GM13977 (cell line): ENCODE measurements at places on chromosomes 2 and 18.

DNA sequence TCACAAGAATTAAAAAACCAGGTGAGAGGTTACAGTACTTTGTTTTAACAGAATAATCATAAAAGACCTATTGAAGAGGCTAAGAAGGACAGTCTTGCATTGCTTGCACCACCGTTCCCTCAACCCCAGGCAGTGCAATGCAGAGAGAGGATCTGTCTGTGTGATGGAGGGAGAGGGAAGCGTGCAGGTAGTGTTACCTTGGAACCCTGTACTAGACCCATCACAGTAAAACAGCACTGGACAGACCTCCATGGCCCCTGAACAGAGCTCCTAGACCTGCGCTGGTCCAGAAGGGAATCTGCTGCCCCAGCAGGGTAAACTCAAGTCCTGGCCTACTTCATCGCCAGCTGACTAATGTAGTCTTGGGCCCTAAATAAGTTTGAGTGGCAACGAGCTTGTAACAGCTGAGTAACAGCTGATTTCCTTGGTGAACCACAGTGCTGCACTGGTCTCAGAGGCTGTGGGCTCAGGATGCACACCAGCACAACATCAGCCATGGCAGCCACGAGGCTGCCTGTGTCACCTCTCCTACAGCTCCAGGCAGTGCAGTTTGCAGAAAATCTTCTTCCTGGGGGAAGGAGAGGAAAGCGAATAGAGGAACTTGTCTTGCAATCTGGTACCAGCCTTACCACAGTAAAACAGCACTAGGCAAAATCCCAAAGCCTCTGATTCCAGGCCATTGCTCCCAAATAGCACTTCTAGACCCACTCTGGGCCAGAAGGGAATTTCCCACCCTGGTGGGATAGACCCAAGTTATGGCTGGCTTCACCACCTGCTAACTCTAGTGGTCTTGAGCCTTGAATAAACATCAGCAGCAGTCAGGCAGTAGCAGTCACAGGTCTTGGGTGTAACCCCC is 417.2 kb downstream of the CDH7 start:
- DNase-seq = no peak

GRCh38 chr2:127419448-127420038 is 1.3 kb downstream of the PROC start:
- no peak for DNase-seq

DNA sequence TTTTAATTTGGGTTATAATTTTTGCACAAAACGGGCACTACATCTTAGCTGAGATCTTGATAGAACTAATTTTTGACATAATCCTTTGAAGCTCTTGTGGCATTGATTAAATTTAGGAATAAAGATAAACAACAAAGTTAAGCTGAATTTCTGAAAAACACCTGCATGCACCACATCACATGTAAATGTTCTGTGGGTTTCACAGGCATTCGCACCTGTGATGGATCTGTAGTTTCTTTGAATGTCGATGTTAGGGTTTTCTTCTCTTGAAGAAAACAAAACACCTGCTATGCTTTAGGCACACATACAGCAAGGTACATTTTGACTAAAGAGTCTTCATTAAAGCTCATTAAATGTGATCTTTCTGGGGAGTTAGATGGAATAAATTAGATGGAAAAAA is 60.3 kb downstream of the RPIA start:
- DNase-seq = no peak

DNA sequence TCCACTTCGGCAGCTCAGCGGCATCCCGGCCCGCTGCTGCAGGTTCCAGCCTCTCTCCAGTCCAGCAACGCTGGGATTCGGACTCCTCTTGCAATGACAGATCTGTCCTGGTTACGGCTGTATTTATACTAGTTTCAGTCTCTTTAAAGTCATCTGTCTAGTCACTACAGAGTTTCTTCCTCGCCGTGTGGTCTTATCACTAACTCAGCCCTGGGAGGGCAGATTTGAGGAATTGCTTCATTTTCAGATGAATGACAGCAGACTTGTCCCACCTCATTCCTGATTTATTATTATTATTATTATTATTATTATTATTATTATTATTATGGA is 2.2 kb downstream of the KLHL29 start:
- no peak for DNase-seq

DNA sequence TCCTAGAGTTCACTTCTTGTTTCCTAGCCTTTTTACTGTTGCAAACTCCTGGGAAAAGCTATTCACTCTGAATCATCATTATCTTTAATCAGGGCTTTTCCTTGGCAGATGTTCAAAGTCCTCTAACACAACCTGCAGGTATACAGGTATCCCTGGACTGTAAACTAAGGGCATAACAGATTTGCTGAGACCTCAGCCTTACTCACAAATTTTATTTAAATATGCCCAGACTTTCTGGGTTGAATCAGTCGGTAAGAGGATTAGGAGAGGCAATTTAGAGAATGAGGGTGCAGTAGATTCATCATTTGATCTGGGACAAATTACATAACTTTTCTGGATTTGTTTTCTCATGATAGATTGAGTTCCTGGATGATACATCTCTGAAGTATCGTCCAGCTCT is 217.8 kb upstream of the STON1 start:
- no peak for DNase-seq

- DNase-seq = no peak
Measured at GRCh38 chr18:12159446-12159845, 65.8 kb downstream of the ANKRD62 start.

DNA sequence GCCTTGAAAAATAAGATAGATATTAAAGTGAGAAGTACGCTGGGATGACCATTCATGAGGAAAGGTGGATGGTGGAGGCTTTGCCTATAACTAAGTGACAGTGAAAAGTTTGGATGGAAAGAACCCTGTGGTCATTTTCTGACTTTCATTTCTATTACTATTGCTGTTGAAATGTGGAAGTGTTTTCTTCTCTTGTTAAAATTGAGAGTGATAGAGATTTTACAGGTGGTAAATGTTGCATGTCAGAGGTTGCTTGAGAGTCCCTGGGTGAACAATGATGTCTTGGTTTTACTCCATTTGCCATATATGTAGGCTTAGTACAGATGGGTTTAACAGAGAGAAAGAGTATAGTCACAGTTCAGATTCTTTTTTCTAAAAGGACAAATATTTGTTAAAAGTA is 18.4 kb downstream of the NCOA1 start:
- DNase-seq = peak; percentile 52

- no peak for DNase-seq
Measured at GRCh38 chr18:3075491-3075890, 62.5 kb upstream of the LPIN2 start.

DNA sequence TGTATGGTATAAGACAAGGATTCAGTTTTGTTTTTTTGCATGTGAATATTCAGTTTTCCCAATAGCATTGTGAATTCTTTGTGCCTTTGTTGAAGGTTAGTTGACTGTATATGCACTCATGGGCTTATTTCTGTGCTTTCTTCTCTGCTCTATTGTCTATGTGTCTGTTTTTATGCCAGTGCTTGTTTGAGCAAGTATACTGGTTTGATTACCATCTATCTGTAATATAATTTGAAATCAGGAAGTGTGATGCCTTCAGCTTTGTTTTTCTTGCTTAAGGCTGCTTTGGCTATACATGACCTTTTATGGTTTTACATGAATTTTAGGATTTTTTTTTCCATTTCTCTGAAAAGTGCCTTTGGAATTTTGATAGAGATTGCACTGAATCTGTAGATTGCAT is 23.5 kb downstream of the COLEC11 start:
- no peak for DNase-seq

DNA sequence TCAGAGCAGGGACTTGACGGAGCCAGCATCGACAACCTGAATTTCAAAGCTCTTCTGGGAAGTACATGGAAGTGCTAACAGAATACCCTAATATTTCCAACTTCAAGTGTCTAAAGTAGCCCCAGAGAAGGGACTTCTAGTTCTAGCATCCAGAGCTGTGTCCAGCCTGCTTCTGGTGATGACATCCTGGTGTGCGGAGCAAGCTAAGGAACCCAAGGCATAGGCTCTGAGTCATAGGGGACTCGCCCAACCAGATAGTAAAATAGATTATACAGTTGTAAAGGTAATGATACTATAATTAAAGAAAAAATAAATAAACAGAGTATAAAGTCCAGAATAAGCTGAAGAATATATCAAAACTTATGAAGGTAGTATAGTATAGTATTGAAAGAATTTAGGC is 108.1 kb upstream of the SERPINE2 start:
- DNase-seq = no peak

GRCh38 chr2:106187273-106187891 is 6.7 kb downstream of the UXS1 start:
- DNase-seq = no peak

GRCh38 chr2:68809324-68810240 is 61.6 kb downstream of the BMP10 start:
- DNase-seq = no peak

DNA sequence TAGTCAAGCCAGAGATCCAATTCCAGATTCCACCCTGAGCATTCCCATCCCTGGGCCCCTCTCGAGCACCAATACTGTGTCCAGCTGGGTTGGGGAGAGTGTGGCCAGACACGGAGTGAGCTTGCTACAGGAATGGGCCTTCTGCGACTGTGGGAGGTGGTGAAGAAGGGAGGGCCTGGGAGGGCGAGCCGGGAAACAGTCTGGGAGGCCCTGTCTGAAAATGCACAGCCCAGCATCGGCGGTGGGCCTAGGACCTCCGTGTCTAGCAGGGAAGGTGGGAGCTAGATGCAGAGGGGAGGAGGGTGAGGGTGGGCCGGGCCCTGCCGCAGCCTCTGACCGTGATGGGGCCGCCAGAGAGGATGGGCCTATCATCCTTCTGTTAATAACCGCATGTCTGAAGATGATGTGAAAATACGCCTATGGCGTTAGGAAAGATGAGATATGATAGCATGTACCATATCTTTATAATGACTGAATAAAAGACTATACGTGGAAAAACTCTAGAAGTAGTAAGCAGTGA is 1.9 kb upstream of the OTOS start:
- no peak for DNase-seq

GRCh38 chr2:208654056-208654455 is 247.5 kb downstream of the PTH2R start:
- DNase-seq = no peak

DNA sequence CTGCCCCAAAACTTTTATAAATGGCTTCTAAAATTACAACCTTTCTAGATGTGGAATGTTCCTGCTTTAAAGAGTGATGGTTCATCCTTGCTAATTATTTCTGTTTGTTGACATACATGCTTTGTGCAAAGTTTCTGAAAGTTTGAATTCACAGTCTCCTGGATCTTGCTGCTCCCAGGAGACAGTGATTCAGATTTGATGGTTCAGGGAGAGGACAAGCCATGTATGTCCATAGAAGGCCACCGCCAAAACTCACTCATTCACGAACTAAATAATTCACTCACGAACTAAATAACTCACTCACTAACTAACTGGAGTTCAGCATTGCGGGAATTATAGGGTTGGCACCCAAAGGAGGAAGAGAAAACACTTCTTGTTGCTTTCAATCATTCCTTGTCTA is 416.5 kb upstream of the ZEB2 start:
- DNase-seq = no peak

DNA sequence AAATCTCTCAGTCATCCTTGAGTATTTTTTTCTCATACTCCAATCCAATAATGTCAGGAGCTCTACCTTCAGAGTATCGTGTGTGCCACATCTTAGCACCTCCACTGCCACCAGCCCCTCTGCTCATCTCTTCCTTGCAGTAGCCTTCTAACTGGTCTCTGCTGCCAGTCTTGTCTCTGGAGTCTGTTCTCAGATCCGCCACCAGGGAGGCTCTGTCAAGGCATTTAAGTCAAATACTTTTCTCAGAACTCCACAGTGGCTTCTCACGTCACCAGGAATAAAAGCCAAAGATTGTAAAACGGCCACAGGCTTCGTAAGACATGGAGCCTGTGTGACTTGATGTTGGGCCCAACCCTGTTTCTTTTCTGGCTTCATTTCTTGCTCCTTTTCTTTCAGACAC is 7.1 kb downstream of the UNC50 start:
- DNase-seq = no peak
